ENCODE measurements at places on chromosomes 3 and 15.

- DNase-seq, result peak; percentile 51
Observed at GRCh38 chr15:89416339-89417183, 79.8 kb downstream of the RHCG start.

DNA sequence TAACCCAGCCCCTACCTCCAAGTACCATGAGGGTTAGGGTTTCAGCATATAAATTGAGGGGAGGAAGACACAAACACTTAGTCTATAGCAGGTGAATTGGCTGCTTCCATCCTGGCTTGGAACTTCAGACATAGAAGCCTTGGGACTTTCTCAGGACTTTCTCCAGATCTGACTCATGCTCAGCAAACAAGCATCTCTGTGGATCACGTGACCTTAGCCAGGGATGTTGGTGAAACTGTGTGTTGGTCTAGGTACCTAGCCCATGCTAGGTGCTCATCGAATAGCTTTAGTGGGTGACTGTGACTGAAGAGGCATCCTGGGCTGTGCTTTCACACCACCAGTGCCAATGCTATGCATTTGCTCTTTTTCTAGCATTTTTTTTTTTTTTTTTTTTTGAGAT lies 58.9 kb downstream of the CD47 start:
- DNase-seq, result no peak

- DNase-seq, result no peak
Observed at GRCh38 chr15:85289677-85290365, 90.6 kb upstream of the AKAP13 start.

DNA sequence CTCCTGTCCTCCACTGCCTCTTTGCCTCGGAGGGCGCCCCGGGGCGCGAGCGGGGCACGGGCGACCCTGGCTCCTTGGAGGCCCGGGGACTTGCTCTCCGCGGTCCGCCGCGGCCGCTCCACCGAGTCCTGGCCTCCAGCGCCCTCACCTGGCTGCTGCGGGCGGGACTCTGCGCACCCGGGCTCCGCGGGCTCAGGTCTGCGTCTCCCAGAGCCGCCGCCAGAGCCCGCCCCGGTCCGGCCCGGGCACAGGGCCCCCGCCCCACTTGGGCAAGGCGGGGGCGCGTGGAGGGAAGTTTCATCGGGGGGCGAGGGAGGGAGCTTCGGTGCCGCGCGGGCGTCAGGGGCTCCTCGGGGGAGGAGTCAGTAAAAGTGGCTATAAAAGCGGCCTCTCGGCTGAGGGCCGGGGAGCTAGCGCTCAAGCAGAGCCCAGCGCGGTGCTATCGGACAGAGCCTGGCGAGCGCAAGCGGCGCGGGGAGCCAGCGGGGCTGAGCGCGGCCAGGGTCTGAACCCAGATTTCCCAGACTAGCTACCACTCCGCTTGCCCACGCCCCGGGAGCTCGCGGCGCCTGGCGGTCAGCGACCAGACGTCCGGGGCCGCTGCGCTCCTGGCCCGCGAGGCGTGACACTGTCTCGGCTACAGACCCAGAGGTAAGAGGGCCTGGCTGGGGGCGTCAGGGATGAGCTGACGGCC lies at the start of gene CEMIP:
Gene CEMIP, plus strand, starts transcription at position 407 of the 694 bp plus-strand sequence. CDS start 94,510 bp downstream, outside the sequence.
- DNase-seq, result no peak

DNA sequence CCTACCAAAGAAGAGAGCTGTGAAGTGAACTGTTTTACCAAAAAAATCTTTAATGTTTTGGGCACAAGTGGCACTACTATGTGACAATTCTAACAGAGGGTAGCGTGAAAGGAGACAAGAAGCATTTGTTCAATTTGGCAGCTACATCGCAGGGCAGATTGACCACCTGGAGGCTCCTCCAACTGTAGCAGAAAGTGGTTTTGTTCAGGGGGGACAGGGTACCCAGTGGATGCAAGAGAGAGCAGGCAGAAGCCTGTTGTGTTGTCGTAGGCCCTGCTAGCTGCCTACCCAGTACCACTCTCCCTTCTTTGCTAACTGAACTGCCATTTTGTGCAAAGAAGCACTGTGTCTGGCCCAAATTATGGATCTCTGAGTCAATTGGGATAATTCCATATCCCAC lies 54.8 kb upstream of the SYN2 start:
- no peak for DNase-seq

- DNase-seq, result no peak
Observed at GRCh38 chr15:33068007-33068481, 126.5 kb downstream of the FMN1 start.

Measured in NK-92 treated with Interleukin-12 subunit alpha and Interleukin-12 subunit beta, amount 100 ng/mL, for 24 hours (cell line).